GM13976 (cell line): ENCODE measurements at places on chromosomes 1 and 21.

- no peak for DNase-seq
These were observed 2.4 kb downstream of the QSOX1 start for GRCh38 chr1:180157108-180157507.

DNA sequence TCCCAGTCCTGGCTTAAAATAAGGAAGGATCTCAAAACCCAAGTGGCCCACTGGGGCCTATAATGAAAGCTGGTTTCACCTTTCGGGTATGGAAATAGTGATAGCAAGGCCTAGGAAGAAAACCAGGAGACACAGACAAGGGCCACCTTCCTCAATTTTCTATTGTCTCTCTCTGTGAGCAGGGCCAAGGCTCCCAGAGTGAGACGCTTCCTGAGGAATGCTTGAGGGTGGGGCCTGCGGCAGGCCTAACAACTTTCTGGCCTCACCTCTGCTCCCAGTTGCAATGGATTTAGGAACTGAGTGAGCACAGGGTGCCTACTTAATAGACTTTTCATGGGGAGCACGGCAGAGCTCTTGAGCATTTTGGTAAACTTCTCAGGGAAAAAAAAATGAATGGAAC lies 300.9 kb downstream of the ASTN1 start:
- no peak for DNase-seq

GRCh38 chr1:172499636-172500141 lies 33.3 kb upstream of the SUCO start:
- no peak for DNase-seq

- DNase-seq: no peak
These were observed 642.2 kb downstream of the PTPRU start for GRCh38 chr1:29878501-29878900.

- no peak for DNase-seq
These were observed 65.2 kb upstream of the GFI1 start for GRCh38 chr1:92551916-92552315.

DNA sequence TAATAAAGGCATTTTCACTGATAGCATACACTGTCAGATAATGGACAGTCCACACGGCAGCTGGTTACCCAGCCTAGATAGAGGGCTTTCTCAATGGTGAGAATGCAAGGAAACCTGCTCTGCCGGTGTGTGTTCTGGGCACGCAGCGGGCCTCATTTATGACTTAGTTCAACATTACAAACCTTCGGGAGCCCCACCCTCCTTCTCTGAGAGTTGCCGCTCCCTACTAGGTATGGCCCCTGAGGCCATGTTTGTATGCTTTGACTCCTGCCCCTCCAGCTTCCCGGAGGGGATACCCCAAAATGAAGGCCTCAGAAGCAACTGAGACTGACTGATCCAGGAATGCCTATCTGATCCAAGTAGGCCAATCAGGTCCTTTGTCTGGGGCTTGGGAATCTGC lies 17.2 kb upstream of the FABP3 start:
- no peak for DNase-seq

DNA sequence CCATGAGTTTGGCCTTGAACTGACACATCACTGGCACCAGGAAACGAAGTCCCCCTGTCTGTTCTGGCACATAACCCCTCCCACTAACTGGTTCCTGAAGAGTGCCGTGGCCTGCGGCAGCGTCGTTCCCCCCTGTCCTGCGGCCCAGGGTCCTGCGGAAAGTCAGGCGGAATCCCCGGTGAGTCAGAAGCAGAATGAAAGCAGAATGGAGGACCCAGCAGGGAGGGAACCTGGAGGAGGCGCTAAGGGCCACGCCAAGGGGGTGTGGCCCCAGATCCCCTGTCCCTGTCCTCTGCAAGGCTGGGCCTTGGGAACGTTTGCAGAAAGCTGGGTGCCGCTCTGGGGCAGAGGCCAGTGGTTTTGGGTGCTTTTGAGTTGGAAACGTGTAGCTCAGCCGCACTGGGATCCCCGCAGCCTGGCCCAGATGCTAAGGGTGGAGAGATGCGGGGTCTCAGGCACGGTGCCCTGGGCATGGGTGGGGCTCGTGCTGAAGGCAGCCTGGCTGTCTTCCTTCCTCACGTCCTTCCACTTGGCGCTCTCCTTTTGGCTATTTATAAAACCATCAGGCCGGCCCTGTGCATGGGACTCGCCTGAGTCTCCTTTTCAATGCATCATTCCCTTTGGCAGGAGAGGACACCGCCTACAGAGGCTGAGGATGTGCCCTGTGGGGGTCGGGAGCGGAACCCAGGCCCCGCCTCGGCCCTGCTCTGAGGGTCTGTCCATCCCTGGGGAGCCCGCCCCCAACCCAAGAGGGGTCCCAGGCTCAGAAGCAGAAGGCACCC lies 36.2 kb downstream of the TP73 start:
- DNase-seq: peak; percentile 79

GRCh38 chr21:32330784-32331311 lies 32.2 kb downstream of the MRAP start:
- no peak for DNase-seq

GRCh38 chr1:95561346-95561745 lies 327.3 kb downstream of the RWDD3 start:
- DNase-seq: no peak

- DNase-seq: no peak
These were observed 93.0 kb upstream of the BMP8A start for GRCh38 chr1:39398278-39399021.

DNA sequence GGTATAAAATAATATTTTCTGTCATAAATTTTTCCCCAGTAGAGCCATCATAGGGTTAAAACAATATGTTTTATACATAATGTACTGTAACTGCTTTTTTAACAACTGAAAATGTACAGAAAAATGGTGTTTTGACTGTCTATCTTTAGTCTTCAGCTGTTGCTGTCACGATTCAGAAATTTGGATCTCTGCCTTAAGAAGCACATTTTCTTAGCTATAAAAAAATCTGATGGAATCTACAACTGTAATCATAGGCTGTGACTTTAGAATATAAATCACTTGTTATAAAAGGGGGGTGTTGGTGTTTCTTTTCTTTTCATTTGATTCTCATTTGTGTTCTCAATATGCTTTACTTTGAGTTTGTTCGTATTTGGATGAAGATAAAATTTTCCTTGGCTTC lies 187.5 kb downstream of the PDE4B start:
- DNase-seq: no peak

GRCh38 chr1:224447251-224447650 lies 12.7 kb upstream of the WDR26 start:
- DNase-seq: no peak
